CD4-positive, alpha-beta memory T cell (primary cell): ENCODE measurements at places on chromosomes 12 and 14.

DNA sequence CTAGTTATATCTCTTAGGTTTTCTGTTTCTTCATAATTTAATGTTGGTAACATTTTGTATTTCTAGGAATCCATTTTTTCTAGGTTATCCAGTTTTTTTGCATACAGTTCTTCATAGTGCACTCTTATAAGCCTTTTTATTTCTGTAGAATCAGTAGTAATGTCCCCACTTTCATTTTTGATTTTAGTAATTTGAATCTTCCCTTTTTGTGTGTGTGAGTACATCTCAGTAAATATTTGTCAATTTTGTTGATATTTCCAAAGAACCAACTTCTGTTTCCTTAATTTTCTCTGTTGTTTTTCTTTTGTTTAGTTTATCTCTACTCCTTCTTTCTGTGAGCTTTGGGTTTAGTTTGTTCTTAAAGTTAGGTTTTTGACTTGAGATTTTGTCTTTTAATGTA, 507.3 kb upstream of the RGS6 start:
- no peak for DNase-seq

DNA sequence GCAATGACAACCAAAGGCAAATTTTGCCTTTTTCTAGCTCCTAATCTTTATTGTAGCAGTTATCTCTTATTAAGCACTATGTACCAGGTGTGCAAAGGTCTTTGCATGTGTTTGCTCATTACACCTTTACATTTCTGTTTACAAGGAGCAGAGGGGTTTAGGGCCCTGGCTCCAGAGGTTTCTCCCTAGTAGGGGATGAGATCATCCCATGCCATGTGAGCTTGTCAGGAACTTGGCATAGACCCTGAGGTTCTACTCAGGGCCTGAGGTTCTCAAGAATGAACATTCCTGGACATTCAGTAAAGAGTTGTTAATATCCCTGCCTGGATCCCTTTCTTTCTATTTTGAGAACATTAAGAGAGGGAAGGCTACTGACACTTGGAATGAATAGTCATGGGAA, 292.0 kb downstream of the RPAP3 start:
- no peak for DNase-seq

- DNase-seq: no peak
Observed at GRCh38 chr12:45017916-45018315, 33.0 kb downstream of the DBX2 start.

GRCh38 chr12:3042394-3042793, 34.8 kb upstream of the TSPAN9 start:
- no peak for DNase-seq

DNA sequence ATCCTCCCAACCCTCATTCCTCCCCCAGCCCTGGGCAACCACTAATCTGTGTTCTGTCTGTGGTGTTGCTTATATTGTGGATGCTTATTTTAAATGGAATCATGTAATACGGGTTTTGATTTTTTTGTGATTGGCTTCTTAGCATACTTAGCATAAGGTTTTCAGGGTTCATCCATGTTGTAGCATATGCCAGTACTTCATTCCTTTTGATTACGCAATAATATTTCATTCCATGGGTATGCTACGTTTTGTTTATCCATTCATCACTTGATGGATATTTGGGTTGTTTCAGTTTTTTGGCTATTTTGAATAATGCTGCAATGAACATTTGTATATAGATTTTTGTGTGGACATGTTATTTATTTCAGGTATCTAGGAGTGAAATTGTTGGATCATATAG, 82.9 kb downstream of the TSPAN9 start:
- DNase-seq: no peak

DNA sequence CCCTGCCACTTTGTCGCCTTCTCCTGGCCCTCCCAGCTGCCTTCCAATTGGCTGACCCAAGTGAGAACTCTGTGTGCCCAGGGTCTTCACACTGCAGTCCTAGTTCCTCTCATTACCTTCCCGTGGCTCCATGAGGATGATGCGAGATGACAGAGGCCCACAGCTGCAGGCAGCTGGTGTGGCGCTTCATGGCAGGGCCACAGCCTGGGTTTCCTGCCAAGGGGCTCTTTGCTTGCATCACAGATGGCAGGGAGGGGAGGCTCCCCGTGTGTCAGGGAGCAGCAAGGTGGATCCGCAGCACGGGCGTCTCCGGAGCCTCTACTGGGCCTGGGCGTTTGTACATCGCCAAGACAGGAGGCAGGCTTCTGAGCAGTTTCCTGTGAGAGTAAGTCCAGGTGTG, 28.9 kb downstream of the DEGS2 start:
- DNase-seq: no peak

DNA sequence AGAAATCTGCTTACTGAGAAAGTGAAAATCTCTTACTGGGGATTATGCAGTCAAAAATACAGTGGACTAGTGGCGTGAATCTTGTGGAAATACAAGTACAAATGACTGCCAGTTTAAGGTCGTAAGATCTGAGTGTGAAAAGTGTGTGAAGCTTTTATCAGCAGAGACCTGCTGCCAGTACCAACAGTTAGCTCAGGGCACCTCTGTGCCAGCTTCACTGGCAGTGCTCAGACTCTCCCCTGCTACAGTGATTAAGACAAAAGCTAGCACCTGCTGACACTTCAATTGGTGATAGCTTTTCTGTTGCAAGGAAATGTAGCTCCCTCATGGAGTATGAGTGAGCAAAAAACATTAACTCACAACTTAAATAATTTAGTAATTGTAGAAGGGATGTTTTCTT, 185.1 kb downstream of the ANO6 start:
- DNase-seq: no peak

GRCh38 chr12:131786331-131786730, 41.9 kb upstream of the MMP17 start:
- DNase-seq: no peak

DNA sequence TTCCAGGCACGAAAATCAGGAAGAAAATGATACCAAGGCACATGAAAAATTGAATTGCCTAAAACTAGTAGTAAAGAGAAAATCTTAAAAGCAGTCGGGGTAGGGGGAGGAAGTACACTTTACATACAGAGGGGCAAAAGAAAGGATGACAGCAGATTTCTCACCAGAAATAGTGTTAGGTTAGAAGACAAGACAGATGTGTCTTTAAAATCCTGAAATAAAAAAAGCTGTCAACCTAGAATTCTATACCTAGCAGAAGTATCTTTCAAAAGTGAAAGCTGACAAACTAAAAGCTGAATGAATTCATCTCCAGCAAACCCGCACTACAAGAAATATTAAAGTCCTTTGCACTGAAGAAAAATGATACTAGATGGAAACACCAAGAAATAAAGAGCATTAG, 280.4 kb downstream of the FOXN3 start:
- no peak for DNase-seq

DNA sequence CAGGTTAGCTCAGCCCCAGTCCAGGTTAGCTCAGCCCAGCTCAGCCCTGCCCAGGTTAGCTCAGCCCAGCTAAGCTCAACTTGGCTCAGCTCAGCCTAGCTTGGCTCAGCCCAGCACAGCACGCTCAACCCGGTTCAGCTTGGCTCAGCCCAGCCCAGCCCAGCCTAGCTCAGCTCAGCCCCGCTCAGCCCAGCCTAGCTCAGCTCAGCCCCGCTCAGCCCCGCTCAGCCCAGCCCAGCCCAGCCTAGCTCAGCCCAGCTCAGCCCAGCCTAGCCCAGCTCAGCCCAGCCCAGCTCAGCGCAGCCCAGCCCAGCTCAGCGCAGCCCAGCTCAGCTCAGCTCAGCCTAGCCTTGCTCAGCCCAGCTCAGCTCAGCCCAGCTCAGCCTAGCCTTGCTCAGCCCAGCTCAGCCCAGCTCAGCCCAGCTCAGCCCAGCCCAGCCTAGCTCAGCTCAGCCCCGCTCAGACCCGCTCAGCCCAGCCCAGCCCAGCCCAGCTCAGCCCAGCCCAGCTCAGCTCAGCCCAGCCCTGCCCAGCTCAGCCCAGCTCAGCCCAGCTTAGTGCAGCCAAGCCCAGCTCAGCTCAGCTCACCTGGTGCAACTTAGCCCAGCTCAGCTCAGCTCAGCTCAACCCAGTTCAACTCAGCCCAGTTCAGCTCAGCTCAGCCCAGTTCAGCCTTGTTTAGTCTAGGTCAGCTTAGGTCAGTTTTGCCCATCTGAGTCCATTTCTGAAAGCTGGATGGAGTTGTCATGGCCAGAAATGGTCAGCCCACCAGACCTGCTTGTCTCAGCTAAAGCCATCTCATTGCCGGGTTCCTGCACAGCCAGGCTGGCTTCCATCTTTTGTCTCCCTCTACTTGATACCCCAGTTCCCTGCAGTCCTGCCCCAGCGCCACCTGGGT, 333.6 kb downstream of the TMEM121 start:
- DNase-seq: peak; percentile 69

DNA sequence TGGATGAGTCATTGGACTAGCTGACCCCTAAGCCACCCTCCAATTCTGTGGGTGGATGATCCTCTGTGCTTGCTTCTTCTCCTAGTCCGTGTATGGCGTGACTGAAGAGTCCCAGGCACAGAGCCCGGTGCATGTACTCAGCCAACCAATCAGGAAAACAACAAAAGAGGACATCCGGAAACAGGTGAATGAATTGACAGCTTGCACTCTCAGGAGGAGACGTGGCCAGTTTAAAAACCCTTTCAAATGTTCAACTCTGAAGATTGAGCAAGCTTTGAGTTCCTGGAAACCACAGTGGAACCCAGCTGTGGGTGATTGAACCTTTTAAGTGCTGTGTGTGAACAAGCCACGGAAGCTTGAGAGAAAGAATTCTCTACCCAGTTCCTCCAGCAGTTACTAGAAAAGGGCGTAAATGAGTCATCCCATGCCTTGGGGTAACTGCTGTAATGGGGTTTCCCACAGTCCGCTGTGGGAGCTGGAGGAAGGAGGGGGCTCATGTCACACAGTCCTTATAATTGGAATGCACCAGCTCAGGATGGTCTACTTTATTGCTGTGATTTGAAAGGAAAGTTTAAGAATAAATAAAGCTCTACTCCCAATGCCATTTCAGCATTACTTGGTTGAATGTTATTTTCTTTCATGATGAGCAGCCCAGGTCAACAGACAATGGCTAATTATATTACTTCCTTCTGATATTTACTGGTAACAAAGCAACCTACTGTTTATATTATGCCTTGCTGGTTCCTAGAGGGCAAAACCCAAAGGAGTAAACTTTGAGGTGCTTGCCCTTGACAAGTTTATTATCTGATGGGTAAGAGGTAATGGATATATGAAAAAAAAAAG, 417.0 kb downstream of the DPF3 start:
- peak; percentile 33 for DNase-seq

DNA sequence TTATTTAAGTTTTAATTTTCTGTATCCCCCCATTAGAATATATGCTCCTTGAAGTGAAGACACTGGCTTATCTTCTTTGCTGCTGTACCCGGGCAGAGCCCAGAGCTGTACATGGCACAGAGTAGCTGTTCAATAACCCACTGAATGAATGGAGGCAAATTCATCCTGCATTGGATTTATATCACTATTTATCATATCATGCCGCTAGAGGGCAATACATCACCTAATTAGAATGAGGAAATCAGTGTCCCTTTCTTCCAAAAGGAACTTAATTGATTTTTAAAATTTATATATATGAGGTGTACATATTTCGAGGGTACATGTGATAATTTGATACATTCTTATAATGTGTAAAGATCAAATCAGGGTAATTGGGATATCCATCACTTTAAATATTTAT, 89.2 kb upstream of the TMEM260 start:
- DNase-seq: no peak

DNA sequence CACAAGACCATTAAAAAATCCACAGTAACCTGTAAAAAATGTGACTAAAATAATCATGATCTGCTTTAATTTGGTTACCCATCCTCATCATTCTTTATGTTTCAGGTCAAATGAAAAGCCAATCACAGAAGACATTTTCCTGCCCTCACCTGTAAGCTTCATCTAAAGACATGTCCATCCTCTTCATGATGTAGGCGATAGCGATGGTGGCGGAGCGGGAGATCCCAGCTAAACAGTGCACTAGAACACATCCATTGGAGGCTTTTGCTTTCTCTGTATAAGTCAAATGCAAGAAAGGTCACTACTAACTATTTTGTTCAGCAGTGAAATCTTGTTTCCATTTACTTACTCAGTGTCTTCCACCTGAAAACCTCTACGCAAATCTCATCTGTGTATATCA, 82.6 kb downstream of the DUSP16 start:
- DNase-seq: no peak

DNA sequence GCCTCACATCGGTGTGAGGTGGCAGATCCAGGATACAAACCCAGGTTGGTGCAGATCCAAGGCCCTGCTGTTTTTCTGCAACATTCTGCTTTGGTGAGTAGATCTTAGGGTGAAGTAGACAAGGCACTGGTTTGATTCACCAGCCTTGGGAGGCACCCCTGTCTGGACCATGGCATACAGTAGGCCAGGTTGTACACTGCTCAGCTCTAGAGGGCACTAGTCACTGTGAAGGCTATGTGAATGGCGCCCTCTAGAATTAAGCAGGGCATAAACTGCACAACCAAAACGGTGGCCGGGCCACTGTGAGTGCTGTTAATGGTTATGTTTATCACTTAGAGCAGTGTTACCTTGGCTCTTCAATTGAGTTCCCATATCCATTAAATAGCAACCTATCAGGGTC, 280.6 kb upstream of the PWP1 start:
- DNase-seq: no peak

DNA sequence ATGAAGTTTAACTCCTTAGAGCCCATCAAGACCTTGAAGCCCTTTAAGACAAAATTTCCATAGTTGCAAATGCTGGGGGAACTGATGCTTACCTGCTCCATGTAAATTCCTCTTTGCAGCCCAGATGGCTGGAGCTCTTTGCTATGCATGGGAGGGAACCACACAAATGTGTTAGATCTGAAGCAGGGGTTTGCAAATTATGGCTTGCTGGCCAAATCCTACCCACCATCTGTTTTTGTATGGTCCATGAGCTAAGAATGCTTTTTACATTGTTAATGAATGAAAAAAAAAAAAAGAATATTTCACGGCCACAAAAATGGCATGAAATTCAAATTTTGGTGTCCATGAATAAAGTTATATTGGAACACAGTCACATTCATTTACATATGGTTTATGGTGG, 74.6 kb downstream of the GCH1 start:
- DNase-seq: no peak

DNA sequence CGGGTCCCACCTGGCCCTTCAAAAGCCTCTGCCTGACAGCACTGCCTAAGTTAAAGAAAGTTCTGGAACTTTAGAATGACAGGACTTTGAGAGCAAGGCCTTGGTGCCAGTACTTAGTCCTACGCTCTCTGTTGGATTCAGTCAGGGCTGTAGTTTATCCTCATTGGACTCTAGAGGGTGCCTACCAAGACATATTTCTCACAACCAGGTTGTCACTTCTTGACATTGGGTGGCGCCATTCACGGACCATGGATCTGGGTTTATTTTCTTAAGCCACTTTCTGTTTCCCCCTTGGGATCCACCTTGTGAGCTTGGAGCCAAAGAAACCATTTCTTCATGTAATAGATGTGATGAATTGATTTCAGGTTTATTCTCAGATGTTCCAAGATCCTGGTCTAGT, 787.0 kb upstream of the TBX3 start:
- no peak for DNase-seq

GRCh38 chr14:103880348-103881267, 33.2 kb upstream of the PPP1R13B start:
- peak; percentile 22 for DNase-seq
